ENCODE measurements at places on chromosomes 7 and 10.

DNA sequence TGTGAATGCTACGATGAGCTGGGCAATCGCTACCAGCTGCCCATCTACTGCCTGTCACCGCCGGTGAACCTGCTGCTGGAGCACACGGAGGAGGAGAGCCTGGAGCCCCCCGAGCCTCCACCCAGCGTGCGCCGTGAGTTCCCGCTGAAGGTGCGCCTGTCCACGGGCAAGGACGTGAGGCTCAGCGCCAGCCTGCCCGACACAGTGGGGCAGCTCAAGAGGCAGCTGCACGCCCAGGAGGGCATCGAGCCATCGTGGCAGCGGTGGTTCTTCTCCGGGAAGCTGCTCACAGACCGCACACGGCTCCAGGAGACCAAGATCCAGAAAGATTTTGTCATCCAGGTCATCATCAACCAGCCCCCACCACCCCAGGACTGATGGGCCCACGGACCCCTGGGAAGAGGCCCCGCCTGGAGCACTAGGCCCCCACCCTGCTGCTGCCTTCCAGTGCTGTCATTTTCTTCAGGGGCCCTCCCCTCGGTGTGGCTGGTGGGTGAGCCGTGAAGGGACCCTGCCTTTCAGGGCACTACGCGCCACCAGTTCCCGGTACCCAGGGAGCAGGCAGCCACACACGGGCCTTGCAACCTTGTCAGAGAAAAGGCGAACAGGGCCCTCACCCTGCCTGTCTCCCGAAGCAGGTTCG, 2.3 kb upstream of the ANKRD2 start:
- no peak for DNase-seq

- no peak for DNase-seq
These were observed 4.4 kb downstream of the LDB1 start for GRCh38 chr10:102115775-102116174.

DNA sequence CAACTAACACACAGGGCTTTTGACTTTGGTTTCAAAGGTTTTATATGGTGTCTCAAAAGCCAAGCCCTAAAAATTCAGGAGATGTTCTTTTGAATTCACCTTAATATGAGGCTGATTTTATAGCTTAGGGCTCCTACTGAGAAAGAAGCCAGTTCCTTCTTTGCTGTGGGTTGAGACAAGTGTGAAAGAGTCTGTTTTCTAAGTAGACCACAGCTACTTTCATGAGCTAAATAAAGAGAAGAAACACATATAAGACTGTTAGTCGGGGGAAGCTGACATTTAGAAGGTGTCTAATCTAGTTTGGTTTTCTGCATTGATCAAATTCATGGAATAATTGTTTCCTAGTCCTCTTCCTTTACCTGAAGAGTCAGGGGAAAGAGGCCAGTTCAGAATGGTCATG, 332.1 kb upstream of the CELF2 start:
- DNase-seq: no peak

GRCh38 chr10:70277396-70278030, 6.3 kb downstream of the NPFFR1 start:
- no peak for DNase-seq

DNA sequence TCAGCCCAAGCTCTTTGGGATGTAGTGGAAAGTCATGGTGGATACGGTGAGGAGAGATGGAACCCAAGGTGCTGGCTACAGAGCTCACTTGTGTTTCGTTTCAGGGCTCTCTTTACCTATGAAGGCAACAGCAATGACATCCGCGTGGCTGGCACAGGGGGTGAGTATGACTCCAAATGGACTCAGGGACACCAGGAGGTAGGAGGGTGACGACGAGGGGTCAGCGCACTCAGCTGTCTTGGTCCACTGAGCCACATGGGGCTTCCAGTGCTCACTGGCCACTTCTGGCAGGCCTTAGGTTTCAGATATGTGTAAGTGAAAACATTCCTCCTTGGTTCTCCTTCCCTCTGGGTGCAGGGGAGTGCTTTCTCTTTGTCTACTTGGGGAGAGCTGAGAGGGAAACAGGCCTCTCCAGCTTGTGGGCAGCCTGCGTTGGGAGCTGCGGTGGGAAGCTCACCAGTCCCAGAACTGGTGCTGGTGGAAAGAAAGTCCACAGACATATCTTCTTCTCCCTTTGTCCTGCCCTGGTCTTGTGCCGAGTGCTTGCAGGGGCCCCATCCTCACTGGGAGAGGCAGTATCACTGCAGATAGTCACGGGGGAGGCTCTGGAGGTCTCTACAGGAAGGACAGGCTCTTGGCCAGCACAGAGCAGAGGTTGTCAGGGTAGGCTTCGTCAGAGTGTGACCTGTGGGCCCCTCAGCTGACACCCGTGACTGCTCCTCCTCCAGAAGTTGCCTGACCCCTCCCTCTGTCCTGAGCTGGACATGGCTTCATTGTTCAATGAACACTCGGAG, 5.8 kb downstream of the DBNL start:
- no peak for DNase-seq

- no peak for DNase-seq
These were observed 42.7 kb downstream of the LAMB1 start for GRCh38 chr7:107960272-107960671.

DNA sequence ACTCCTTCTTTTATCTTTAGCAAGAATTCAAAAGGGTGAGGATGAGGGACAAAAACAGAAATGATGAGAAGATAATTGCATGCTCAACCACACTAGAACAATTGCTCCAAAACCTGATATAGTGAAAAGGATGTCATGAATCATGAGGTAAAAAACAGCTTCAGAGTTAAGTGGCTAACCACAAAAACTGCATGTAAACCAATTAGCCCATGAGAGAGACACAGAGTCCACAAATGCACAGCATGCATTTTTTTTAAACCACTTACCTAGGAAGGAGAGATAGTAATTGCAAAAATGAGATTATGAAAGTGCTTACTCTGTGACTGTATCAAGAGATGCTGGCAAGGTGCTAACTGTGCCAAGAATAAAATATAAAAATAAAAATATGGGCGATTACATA, 132.9 kb downstream of the MBL2 start:
- no peak for DNase-seq

GRCh38 chr10:3476186-3476585, 303.6 kb upstream of the PITRM1 start:
- no peak for DNase-seq

- DNase-seq: no peak
These were observed 159.6 kb downstream of the KMT2E start for GRCh38 chr7:105173586-105173985.

- no peak for DNase-seq
These were observed 120.3 kb upstream of the FOXK1 start for GRCh38 chr7:4561795-4562194.

- DNase-seq: no peak
These were observed 139.9 kb downstream of the ARL4A start for GRCh38 chr7:12827219-12827821.

GRCh38 chr7:100489824-100490223, 6.1 kb downstream of the NYAP1 start:
- DNase-seq: peak; percentile 99

DNA sequence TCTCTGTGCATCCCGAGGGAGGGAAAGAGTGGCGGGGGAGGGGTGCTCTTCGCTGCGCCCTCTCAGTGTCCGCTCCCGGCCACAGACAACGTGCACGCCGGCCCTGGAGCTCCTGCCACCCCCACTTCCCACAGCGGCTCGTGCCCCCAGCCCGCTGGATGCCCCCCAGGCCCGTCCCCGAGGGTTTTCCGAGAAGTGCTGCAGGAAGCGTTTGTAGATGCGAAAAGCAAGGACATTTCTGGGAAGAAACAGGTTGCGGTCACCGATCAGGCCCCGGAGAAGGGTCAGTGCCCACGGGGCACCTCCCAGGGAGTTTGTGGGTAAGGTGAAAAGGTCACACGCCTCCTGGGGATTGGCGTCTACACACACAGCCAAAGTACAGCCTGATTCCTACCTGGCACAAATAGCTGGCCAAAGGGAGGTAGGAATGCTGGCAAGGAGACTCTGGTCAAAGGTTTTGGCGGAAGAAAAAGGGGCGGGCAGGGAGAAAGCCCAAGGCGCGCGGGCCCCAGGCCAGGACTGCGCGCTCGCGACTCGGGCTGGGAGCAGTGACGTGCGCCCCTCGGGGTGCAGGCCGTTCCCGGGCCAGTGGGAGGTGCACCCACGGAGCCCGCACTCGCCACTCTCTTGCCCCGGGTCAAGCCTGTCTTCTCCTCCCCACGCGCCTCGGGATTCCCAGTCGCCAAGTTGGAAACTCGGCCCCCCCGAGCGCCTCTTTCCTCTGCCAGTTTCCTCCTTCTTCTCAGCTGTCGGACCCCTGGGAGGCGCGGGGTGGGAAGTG, 1.5 kb upstream of the NRP1 start:
- no peak for DNase-seq

- no peak for DNase-seq
These were observed 721.1 kb upstream of the C7orf33 start for GRCh38 chr7:147869456-147869855.

GRCh38 chr7:134186027-134186426, 58.9 kb downstream of the LRGUK start:
- no peak for DNase-seq

- no peak for DNase-seq
These were observed 324.3 kb downstream of the DNAJB6 start for GRCh38 chr7:157660971-157661610.

- peak; percentile 58 for DNase-seq
These were observed 78.3 kb downstream of the SLC25A40 start for GRCh38 chr7:87797798-87798403.

DNA sequence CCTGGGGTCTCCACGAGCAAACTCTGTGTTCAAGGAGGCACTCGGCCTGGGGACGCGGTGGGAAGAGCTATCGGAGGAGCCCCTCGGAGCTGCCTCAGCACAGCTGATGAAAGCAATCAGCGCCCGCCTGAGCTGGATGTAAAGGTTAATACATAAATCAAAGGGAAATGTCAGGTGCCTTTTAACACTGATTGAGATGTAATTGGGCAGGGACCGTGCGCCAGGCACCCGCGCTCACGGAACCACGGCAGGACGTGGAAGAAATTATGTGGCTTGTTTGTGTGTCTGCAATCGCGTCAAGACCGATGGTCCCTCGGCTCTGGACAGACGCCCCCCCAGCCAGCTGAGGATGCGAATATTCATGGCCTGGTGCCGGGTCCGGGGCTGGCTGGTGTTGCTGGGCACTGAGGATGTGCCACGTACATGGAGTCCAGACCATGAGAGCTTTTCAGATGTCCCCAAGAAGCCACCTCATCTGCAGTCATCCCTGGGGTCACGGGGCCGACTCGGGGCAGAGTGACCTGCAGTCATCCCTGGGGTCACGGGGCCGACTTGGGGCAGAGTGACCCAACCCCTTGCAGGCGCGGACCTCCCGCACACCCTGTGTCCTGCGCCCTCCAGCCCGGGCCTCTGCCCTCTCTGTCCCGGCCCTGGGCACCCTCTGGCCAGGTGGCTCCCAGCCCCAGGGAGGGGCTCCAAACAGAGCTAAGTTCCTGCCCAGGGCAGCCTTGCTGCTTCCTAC, 15.6 kb downstream of the FOXL3 start:
- no peak for DNase-seq

GRCh38 chr7:25765110-25765655, 386.8 kb upstream of the NFE2L3 start:
- DNase-seq: no peak

DNA sequence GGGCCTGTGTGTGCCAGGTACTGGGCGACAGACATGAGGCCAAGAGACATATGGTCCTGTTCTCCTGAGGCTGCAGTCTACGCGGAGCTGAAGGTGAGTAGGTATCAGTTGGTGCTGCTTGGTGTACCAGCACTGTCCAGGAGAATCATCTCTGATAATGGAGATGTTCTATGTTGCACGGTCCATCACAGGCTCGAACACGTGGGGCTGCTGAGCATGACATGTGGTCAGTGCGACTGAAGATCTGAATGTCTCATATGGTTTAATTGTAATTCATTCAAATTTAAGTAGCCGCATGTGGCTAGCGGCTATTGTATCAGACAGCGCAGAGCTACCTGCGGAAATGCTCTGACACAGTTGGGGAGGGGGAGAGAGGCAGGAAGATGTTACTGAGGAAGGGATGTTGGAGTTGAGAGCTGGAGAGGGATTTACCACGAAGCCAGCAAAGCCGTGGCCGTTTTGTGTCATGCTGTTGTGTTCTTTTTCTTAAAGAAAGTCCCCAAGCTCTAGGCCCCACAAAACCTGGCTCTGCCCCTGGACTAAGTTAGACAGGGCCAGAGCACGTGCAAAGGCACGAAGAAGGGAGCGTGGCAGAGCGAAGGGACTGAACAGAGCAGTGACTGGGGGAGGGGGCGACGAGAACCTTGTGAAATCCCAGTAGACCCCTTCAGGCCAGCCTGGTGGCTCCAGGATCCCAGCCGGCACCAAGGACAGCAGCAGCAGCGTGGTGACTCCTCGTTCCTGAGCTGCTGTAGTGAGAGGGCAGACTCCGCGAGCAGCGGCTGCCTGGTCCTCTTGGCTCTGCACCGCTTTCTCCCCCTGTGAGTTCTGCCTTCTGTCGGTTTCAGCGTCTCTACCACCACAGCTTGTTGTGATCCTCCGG, 20.0 kb downstream of the SMKR1 start:
- no peak for DNase-seq
